ENCODE measurements at places on chromosomes 2 and 18.

DNA sequence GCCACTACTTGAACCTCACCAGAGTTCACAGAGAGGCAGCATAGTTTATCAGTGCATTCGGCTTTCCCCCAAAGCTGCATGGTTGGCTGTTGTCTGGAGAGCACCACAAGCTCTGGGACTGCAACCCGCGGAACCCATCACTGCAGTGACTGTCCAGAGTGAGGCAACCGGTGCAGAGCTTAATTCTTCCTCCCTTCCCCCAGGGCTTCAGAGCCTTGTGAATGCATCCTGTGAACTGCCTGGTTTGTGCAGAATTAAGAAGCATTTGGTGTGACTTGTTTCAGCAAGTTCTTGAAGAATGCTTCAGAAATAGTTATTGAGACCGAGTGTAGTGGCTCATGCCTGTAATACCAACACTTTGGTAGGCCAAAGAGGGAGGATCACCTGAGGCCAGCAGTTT, 99.2 kb upstream of the FOSL2 start:
- no peak for DNase-seq

GRCh38 chr2:51920509-51920908, 888.6 kb upstream of the NRXN1 start:
- DNase-seq: no peak

DNA sequence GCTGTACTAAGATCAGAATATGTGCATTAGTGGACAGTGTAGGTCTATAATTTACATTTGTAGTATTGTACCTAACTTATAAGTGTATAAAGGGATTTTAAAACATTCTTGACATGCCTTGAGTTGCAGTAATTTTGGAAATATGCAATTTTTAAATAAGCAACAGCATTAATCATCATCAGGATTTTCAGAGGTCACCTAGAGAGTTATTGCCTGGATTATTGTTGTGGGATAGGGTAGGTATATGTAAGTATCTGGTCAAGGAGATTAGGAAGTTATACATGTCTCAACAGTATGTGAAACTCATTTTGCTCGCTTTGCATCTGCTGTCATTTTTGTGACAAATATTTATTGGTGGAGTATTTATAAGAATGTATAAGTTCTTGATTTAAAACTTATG, 184.2 kb downstream of the WDR7 start:
- no peak for DNase-seq

DNA sequence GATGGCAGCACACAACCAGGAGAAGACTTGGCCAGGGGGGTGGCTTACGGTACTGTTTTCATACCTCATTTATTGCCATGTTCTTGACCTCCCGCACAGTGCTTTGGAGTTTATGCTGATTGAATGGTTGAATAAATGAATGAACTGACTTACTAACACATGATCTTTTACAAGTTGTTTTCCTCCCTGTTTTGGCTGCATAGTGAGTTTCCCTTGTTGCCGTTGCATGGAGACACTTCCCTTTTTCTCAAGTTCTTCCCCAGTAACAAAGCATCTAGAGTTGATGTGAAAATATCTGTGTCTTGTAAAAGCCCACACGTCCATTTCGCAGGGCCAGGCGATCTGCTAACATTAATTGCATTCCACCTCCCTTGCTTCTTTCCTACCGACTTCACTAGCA, 35.7 kb upstream of the RAB1A start:
- no peak for DNase-seq

- no peak for DNase-seq
These were observed 18.8 kb downstream of the CDH20 start for GRCh38 chr18:61352059-61352458.

DNA sequence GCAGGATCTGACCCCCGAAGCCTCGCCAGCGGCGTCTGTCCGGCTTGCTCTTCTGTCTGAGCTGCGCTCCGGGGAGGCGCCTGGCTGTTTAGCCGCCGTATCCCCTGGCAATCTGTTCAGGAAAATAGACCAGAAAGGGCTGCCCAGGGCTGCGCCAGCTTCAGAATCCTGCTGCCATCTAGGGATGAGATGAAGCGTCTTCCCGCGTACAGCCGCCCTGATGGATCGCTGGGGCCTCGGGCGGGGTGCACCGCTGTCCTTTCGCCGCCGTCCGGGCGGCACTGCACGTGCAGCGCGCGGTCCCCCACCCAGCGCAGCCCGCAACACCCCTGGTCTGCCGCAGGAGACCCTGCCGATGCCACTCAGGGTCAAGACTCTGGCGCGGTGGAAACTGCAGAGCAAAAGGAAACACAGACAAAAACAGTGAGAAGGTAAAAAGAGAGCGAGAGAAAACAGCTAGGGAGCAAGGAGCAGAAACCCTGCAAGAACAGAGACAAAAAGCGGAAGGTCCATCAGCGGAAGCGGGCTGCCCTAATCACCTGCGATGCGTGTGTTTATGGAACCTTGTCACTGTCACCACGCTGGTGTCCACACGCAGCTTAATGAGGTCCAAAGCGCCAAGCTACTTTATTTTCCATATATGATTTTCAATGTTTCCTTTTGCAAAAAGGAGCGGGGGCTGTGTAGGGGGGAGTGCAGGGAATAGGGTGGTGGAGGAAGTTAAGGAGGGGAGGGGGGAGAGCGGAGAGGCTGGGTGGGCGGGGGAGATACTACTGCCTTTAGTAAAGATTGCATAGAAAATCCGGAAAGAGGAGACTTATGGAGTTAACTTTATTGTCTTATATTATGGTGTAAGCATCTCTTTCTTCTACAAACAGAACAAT, 2113.3 kb upstream of the PIK3C3 start:
- peak; percentile 39 for DNase-seq

Data from erythroblast (primary cell).